ENCODE measurements at places on chromosomes 11 and 22.

- DNase-seq = no peak
Observed at GRCh38 chr11:79313530-79313913, 127.3 kb downstream of the TENM4 start.

GRCh38 chr11:74726547-74727182 lies 4.6 kb downstream of the CHRDL2 start:
- peak; percentile 33 for DNase-seq

GRCh38 chr11:57599381-57599780 lies 1.9 kb downstream of the SERPING1 start:
- DNase-seq = no peak

- no peak for DNase-seq
Observed at GRCh38 chr22:20401376-20402014, 7.5 kb downstream of the ZNF74 start.

GRCh38 chr22:46056546-46057245 lies 79.7 kb upstream of the WNT7B start:
- no peak for DNase-seq

DNA sequence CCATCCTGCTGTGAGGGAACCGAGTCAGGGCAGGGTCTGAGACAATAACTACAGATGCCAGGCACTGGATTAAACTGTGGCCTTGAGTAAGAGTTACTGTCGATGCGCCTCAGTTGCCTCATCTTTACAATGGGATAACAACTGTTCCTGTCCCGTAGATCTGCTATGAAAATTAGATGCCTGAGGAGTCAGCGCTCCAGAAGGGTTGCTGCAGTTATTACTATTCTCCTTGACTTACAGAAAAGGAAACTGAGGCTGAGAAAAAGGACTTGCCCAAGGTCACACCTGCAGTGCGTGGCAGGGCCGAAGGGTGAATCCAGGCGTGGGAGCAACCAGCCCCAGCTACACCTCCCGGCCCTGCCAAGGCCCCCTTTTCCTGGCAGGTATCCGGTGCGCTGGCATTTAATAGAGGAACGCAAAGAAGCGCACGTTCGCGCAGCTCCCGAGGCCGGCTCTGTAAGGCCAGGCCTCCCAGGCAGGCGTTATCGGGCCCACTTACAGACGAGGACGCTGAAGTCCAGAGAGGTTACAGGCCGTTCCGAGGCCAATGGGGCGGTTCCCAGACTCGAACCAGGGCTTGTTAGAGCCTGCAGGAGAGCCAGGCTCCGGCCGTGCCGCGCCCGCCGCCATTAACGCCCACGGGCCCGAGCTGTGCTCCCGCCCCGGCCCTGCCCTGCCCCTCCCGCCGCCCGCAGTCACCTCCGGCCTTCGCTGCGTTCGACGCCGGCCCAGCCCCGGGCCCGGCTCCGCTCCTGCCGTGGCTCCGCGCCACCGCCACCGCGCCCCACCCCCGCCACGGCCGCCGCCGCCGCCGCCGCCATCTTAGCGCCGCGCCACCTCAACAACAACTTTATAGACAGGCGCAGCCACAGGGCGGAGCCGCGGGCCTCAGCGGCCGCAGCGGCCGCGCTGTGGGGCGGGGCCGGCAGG lies at the start of gene C11orf68:
Gene C11orf68, minus strand, starts transcription at position 852 of the 930 bp plus-strand sequence. Its CDS starts 31 bp downstream, at position 821.
- DNase-seq = no peak

DNA sequence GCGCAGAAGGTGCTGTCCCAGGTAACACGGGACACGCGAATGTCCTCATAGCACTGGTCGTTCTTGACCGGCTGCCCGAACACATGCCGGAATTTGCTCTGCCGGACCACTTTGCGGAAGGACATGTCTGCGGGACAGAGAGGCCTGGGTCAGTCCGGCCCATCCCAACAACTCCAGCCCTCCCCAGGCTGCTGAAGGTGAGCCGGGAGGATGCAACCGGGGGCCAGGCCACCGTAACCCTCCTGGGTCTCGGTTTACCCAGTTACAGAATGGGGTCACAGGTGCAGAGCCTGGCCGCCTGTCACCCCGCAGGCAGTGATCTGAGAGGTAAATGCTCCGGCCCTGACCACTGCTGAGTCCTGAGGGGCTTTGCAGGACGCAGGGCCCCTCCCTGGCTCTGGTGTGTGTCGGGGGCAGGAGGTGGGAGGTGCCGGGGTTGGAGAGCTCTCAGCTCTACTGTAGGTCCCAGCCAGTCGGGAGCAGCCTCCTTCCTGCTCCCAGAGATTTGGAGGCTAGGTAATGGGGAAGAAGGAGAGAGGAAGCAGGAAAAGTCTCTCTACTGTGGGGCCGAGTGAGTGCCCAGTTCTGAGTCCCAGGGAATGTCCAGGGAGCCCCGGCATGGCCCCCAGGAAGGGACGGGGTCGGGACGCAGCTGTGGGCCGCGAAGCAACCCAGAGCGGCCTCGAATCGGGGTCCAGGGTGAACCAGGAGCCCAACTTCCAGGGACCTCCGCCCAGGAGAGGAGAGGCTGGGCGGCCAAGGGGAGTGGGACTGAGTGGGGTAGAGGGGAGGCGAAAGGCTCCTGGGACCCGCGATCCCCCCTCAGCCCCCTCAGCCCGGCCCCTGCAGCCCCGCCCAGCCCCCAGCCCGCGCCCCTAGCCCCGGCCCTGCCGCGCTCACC lies 522 bp downstream of the CORO1B start:
- no peak for DNase-seq

DNA sequence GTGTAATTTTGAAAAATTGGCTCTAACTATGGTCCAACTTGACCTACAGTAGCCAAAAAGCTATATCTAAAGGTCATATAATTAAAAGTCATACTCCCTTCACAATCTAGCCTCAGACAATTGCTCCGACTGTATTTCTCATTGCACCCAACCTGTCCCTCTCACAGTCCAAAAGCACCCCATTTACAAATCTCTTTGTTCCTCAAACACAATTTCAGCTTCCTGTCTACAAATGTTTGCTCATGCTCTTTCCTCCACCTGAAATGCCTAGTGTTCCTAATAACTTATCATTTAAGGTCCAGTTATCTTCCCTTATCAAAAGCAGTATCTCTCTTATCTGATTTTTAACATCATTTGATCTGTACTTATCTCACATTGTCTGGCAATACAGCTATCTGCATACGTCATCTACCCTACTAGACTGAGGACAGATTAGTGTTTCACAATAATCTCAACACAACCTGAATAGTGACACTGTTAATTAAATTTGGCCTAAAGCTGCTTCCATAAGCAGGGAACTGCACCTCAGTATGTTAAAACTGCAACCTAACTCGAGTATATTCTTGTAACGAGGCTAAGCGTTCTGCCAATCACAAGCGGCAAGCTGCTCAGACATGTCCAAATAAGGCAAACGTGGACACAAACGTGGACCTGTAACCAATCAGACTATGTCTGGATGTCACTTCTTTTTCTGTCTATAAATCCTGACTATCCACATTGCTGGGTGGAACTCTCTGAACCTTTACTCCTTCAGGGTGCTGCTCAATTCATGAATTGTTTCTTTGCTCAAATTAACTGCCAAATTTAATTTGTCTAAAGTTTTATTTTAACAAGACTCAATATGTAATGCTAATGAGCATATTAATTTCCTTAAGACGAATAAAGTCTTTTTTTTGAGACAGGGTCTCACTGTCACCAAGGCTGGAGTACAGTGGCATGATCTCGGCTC lies 15.9 kb downstream of the PICALM start:
- no peak for DNase-seq

- DNase-seq = no peak
Observed at GRCh38 chr11:8937159-8937558, 4.4 kb upstream of the C11orf16 start.

GRCh38 chr11:8870411-8871170 lies 40.4 kb upstream of the AKIP1 start:
- no peak for DNase-seq

DNA sequence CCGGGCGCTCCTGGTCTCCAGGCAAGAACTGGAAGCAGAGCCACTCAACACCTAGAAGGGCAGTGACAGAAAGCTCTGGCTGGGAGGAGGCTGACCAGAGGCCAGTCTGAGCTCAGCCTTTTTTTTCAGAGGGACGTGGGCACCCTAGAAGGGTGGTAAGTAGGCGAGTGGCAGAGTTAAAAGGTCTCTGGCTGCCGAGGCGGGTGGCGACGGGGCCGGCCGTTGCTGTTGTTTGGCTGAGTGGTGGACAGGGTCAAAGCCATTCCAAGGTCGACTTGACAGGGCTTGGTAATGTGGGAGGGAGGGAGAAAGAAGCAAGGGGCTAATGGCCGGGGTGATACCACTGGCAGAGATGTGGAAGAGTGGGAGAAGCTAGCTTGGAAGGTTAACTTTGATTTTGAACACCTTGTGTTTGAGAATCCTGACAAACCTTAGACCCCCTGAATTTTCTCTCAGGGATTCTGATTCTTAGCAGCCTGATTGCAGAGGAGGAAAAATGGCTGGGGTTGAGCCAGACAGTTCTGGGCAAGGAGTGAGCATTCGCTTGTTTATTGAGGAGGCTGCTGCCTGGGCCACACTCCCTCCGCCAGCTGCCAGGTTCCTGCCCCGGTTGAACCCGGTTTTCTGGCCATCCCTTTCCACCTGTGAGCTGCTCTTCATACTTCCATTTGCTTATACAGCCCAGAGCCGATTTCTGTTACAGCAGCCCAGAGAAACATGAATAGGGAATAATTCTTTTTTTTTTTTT lies 868 bp upstream of the SYCE3 start:
- DNase-seq = no peak

DNA sequence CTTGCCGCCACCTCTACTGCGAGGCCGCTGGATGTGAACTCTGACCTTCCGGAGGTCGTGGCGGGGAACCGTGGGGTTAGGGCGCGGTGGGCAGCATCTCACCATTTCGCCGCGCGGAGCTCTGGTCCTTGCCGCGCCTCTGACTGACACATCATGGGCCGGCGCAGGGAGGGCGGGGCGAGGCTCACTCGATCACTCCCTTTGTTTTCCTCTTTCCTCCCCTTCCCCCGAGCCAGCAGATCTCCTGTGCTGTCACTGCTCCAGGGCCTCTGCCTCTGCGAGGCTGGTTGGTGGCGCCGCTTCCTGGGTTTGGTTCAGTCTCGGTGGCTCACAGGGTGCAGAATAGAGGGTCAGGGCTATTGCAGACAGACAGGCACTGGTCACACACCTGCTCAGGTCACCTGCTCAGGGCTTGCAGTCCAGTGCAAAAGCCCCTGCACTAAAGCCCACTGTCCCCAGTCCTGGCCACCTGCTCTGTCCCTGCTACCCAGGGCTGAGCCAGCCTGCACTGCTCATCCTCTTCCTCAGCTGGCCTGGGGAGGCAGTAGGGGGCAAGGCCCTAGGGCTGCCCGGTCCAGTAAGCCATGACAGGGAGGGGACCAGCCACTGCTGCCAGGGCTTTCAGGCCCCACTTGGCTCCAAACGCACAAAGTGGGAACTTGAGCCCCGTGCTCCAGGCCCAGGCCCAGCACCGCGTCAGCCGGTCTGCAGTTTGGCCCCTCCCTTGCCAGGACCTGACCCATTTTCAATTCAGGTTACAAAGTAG lies 36.2 kb downstream of the PISD start:
- DNase-seq = no peak

GRCh38 chr11:88101881-88102597 lies 73.2 kb downstream of the RAB38 start:
- no peak for DNase-seq

DNA sequence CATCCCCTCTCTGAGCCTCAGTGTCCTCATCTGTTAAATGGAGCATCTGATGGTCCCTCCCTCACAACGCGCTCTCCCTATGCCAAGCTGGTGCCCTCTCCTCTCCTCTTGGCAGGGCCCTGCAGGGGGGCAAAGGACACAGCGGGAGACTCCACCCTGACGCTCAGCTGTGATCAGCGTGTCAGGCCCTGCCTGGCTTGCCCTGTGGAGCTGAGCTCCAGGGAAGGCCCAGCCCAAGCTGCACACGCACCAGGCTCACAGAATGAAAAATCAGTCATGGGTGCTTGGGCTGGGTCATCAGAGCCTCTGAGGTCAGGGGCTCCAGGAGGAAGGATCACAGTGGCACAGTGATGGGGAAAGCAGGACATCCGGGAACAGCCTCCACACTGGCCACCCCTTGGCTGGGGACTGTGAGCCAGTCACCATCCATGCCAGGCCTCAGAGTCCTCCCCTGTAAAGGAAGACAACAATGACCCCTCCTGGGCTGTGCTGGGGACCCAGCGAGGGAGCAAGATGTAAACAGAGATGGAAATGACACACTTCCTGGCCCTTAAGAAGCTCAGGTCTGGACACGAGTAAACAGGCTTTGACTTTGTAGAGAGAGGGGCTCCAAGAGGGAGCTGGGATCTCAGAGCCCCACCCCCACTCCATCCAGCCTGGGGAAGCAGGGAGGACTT lies 36.6 kb downstream of the RPL3 start:
- no peak for DNase-seq

DNA sequence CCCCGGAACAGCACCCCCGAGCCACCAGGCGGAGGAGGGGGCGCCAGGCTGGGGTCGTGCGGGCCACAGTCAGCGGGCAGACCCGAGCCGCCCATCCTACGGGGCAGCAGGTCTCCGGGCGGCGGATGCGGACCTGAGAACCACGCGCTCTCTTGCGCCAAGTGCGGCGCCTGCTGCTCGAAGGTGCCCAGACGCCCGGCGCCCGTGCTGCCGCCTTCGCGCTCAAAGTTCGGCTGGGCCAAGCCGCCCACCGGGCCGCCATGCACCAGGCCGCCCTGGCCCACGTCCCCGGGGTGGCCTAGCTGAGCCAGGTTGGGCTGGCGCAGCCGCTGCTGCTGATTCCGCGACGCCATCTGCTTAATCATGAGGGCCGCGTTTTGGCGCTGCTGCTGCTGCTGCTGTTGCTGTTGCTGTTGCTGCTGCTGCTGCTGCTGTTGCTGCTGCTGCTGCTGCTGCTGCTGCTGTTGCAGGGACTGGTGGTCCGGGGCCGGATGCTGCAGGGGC lies 3.0 kb downstream of the MN1 start:
- no peak for DNase-seq
